WERI-Rb-1 (cell line): ENCODE measurements at places on chromosomes 1 and 21.
A peak's percentile ranks its signal among the peaks of the same experiment; 100 is the strongest.

DNA sequence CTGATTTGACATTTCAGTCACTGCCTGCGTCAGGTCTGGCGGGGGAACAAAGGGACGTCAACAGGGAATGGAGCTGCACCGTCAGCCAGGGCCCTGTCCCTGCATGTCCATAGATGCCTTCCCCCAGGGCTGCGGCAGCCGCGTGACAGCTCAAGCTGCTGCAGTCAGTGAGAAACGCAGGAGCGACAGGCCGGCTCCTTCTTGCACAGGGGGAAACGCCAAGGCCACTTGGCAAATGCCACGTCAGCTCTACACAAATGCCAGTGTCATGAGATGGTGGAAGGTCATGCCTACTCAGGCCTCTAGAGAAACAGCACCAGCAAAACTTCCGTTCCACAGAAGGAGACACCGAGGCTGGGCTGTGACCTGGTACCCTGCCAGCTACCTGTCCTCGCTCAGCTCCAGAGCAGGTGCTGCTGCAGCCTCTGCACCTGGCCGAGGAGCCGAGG, 37.7 kb downstream of the SYF2 start:
- no peak for DNase-seq

DNA sequence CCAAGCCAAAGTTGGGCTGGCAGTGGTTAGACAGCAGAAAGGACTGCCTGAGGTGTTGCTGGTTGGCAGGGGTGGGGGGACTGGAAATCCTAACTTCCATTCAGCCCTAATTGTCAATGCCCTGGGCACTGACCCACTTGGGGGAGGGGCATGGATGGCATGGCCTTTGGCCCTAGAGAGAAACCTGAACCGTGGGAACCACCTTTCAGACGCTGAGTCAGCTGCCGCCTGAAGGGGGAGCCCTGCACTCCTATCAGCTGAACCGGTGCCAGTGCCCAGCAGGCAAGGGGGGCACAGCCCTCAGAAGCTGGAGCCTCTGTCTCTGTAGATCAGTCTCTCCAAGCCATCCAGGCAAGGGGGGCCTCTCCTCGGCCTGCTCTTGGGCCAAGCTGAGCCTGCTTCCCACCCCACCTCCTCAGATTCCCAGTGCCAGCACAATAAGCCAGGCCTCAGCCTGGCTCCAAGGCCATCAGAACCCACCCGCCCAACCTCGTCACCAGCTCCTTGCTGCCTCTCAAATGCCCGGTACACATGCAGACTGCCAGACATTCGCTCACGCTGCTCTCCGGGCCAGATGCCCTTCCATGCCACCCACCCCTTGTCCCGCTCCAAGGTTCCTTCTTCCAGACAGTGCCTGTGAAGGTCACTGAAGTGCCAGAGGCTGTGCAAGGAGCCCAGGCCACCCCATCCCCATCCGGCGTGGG, 11.6 kb downstream of the TINAGL1 start:
- DNase-seq, result peak; percentile 63

- DNase-seq, result no peak
Observed at GRCh38 chr21:37909936-37910335, 6.3 kb downstream of the KCNJ6 start.

GRCh38 chr1:223486366-223486765, 93.2 kb downstream of the CCDC185 start:
- peak; percentile 13 for DNase-seq

DNA sequence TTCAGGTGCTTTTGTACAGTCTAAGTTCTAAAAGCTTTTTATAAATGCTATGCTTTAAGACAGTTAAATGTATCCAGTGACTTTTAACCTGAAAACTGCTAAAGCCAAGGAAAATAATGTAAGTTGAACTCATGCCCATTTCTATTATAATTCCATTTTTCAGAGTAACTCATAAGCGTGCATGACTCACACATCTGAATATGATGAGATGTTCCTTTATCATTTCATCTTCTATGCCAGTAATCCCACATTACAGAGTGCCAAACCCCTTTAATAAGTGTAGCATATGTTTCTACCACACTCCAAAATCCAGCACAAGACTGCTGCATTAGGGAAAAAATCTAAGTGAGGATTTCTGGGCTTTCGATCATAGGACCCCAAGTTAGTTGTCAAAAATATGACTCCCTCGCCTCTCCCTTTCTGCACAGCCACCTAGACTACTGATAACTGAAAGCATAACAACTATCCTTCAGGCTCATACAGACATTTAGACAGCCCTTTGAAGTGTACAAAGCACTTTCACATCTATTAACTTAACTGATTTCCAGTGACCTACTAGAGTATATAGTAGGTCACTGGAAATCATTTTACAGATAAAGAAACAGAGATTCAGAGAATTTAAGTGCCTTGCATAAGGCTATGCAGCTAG, 45.3 kb downstream of the JAK1 start:
- DNase-seq, result no peak
